ENCODE measurements at places on chromosomes 12 and 14. TPM values are rescaled to one million over a fixed set of nuclear protein-coding genes. Genes with fewer than 3 reads are reported as not detected.

Gene GABARAPL1
- total RNA-seq: 5.4 TPM

Gene KCNC2
- not detected for total RNA-seq

Gene ACOT6
- total RNA-seq: not detected

Gene STAC3
- 5.7 TPM for total RNA-seq

Gene DAD1
- 177 TPM for total RNA-seq

Gene JKAMP
- 32.7 TPM for total RNA-seq

Gene CLEC4D
- not detected for total RNA-seq

All from T-helper 1 cell treated with Interleukin-12 subunit alpha and Interleukin-12 subunit beta and Interleukin-4 antibody, amounts not matched to agents 30 ng/mL and 1 ng/mL, for 36 hours (primary cell).